Stimulated activated CD4-positive, alpha-beta T cell treated with anti-CD3 and anti-CD28 coated beads, Interleukin-12 subunit alpha, Interleukin-12 subunit beta, amount 100 ng/mL, for 48 hours (primary cell): ENCODE measurements at places on chromosomes 12 and 14.
A peak's percentile ranks its signal among the peaks of the same experiment; 100 is the strongest.

GRCh38 chr12:120139958-120140357, 23.4 kb upstream of the RAB35 start:
- no peak for DNase-seq

DNA sequence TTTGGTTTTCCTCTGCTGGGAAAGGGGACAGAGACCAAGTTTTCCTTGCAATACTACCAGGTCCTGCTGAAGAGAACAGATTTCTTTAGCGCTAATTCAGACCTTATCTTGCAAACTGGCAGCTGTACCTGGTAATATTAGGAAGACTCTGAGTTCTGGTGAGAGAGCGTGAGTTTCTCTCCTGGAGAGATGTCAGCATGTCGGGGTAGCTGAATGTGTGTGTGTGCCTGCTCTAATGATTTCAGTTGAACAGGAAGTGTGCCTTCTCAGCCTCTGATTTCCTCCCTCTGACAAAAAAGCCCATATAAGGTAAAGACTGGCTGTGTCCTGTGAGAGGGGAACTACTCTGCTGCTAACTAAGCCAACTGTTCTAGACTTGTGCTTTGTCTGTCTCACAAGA, 10.3 kb upstream of the ERP27 start:
- peak; percentile 43 for DNase-seq

GRCh38 chr12:93135286-93136239, 206.5 kb upstream of the EEA1 start:
- no peak for DNase-seq

DNA sequence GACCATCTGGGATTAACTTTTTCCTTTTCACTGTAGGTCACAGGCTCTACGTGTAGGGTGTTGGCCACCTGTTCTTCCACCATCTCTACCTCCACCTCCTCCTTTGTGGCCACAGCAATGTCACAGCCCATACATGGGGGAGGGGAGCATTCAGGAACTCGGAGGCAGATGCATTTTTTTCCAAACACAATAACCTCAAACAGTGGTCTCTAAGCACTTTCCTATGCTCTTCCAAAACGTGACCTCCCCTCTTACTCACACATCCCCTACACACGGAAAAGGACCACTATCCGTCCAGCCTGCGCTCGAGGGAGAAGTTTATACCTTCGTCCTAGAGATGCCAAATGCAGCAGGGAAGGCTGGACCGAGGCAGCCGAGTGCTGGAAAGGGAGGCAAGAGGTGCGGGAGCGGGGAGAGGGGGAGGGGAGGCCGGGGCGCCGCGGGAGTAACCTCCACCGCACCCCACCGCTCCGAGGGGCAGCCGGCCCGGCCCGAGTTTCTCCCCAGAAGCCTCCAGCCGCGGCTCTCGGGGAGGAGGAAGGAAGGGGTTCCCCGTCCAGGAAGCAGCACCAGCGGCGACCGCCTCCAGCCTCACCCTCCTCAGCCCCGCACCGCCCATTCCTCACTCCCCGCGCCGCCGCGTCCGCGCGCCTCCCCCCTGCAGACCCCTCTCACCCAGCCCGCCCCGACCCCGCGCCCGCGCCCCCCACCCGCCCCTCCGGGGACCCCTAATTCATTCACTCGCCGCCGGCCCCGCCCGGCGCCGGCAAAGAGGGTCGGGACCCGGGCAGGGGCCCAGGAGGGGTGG, 594 bp downstream of the KRAS start:
- DNase-seq = peak; percentile 14

GRCh38 chr12:112401903-112402498, 7.4 kb downstream of the RPL6 start:
- DNase-seq = no peak

GRCh38 chr12:63396135-63396534, 245.1 kb upstream of the AVPR1A start:
- DNase-seq = no peak

DNA sequence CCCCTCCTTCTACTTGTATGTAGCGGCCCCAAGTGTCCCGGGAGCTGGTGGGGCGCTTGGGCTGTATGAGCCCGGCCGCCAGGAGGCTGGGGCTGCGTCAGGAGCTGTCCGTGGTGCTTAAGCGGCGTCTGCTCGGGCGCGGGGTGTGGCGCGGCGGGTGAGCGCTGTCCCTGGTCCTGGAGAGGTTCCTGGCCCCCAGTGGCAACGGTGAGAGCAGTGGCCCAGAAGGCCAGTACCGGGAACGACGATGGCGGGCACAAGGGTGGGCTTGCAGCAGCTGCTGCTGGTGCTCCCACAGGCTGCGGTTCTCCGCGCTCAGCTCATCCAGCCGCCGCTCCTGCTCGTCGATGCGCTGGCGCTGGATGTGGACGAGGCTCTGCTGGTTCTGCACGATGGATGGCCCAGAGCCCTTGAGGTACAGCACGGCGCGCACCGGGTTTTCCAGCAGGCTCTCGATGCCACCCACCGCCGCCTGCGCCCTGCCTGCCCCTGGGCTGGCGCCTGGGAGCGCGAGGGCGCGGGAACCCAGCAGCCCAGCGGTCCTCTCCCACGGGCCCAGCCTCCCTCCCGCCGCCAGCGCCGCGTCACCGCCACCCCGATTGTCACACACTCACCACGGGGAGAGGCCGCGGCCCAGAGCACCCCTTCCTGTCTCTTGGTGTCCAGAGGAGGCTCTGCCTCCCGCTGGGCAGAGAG, 41.9 kb upstream of the FKBP4 start:
- DNase-seq = peak; percentile 47

- no peak for DNase-seq
Measured at GRCh38 chr12:24955853-24956252, 7.0 kb upstream of the BCAT1 start.

DNA sequence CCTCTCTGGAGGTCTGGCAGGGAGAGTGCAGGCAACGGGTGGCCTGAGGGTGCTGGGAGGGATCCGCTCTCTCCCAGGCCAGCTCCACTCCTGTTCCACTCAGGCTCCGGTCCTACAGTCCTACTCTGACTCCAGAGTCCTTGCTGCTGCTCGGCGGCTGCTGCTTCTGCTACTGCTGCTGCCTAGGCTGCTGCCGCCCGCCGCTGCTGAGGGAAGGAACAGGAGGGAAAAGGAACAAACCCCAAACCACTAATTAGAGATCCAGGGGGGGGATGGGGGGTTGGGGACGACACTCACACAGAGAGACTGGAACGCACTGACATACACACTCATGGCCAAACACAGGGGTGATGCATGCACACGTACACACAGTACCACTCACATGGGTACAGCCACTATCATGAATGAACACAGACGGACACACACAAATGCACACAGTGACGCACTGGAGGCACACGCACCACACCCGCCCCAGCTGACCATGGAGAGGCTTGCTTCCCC, at the start of gene SP7:
TSS of gene SP7 (minus strand) at position 174 of the 501 bp plus-strand sequence. CDS start 708 bp downstream, outside the sequence.
- no peak for DNase-seq

GRCh38 chr12:88644946-88645702, 64.9 kb upstream of the KITLG start:
- DNase-seq = no peak

DNA sequence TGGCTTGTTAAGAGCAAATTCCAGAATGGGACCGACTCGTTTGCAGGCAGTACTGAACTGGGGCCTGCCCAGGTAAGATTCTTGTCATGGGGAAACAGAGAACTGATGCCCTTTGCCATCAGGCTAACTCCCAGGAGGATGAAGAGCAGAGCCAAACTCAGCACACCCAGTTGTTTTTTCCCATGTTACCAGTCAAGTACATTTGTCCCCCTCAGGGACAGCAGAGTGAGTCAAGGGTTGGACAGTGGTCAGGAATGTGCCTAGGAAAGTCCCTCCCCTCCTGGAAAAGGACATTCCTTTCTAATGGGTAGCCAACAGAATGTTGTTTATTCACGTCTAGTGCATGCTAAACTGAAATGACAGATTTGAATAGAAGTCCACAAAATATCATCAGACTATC, 1.6 kb downstream of the ART4 start:
- DNase-seq = no peak

DNA sequence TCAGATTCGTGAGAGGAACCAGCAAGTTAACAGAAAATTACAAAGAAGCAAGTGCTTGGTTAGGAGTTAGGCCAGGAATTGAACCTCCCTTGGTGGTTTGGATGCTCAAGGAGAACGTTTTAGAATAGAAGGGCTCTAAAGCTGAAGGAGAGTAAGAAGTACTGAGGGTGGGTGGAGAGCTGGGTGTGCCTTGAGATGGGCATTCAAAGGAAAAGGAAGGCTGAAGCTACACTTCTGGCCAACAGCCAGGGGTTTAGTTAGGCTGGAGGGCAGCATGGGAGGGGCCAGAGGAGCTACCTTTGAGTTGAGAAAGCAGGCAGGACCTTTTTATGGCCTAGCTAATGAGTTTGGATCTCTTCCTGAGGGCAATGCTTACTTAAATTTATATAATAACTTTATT, 421.2 kb downstream of the CCDC91 start:
- no peak for DNase-seq

- DNase-seq = no peak
Measured at GRCh38 chr14:103569408-103569807, 6.6 kb downstream of the COA8 start.

- no peak for DNase-seq
Measured at GRCh38 chr14:101008631-101009336, 105.3 kb upstream of the RTL1 start.

GRCh38 chr12:113305281-113305856, 29.5 kb downstream of the SLC8B1 start:
- no peak for DNase-seq

- peak; percentile 7 for DNase-seq
Measured at GRCh38 chr12:111842556-111843396, 748 bp downstream of the MAPKAPK5 start.
